ENCODE measurements at places on chromosomes 4 and X. TPM values are rescaled to one million over a fixed set of nuclear protein-coding genes. Genes with fewer than 3 reads are reported as not detected.

The LANCL3 gene
- total RNA-seq: 0.16 TPM

DNA sequence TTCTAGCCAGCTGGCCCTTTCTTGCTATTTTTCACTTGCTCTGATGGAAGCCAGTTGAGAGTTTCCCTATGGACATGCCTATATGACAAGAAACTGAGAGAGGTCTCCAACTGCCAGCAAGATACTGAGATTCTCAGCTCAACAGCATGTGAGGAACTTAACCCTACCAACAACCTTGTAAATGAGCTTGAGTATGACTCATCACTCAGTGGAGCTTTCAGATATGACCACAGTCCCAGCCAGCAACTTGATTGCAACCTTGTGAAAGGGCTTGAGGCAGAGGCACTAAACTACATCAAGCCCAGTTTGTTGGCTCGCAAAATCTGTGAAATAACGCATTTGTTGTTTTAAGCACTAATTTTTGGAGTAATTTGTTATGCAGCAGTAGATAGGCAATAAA lies 175.8 kb downstream of the COMMD8 start:
- DNase-seq: no peak

DNA sequence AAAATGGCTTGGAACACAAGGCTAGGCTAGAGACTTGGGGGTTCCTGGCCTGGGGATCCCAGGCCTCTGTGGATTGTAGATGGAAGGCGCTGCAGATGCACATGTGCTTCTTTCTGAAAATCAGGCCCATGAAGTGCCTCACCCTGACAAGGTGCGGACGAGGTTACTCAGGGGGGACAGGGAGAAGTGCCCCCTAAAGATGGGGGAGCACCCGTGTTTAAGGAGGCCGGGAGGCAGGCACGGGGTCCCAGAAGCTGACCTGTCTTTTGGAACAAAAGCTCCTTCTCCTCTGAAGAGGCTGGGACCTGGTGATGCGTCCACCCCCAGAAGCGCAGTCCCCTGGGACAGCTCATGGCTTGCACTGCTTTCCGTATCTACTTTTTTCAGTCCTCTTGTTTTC lies 2.4 kb downstream of the PDZD4 start:
- DNase-seq: no peak

DNA sequence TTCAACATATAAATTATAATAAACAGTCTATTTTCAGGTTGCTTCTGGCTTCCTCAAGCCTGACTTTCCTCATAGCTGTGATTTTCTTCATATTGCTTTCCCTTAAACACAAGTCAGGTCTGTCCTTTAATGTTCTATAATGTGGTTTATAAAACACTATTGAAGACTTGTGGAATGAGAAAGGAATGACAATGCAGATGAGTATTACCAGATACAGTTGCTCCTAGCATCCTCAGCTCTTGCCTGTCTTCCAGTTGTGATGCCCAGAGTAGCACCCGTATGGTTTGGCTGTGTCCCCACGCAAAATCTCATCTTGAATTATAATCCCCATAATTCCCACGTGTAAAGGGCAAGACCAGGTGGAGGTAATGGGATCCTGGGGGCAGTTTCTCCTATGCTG lies 265.7 kb upstream of the BOD1L1 start:
- no peak for DNase-seq

The CYBB gene
- total RNA-seq: 0.07 TPM

The PNMA6A gene
- 0.43 TPM for total RNA-seq

- no peak for DNase-seq
Observed at GRCh38 chr4:64503416-64503815, 94.2 kb upstream of the TECRL start.

The FRMD7 gene
- not detected for total RNA-seq

The DDX60 gene
- total RNA-seq: 18.6 TPM

DNA sequence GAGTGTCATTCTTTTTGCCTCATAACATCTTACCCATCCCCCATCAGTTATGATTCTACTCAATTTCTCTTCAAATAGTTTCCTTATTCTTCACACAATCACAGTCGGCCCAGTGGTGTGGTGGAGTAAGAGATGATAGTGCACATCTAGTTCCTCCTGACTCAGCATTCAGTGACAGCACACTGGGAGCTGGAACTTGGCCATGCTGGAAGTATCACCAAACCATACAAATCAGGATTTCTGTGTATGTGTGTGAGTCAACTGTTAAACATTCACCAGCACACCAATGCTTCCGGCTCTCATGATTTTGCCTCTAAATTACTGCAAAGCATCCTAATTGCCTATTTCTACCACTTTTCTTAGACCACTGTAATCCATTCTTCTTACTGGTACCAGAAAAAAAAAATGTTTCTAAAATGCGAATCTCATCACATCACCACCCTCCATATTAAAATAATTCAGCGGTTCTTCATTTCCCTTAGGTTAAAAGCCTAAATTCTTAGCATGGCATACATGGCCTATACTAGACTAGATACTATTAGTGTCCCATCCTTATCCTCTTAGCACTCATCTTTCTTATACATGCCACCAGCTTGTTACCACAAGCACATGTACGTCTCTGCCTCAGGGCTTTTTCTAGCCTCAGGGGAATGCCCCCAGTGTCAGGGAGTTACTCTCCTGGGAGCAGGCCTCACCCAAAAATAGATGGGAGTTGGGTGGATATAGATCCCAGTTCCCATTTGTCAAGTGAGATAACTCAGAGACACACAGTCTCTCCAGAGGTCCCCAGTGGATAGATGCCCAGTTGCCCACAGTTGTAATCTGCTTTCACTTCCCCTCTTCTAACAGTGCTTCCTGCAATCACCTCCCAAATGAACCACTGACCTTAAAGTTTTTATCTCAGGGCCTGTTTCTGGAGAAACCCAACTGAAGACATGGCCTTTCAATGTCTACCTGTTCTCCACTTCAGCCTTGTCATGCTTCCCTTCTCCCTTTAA lies 49.2 kb upstream of the DDX53 start:
- DNase-seq: no peak

DNA sequence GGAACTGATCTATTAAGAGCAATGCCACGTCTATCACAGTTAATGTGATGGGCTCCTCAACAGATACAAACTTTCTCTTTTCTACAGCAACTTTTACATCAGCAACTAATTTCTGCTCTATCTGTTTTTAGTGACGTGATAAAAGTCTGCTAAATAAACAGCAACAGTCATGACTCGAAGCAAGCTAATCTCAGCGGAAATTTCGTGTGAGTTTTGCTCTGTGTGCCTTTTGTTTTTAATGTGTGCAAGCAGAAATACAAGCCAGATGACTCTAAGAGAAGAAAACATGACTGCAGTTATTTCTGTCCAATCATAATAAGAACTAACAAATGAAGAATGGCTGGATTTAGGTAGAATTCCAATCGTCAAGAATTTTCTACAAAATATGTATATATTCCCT lies 214.3 kb downstream of the LDB2 start:
- DNase-seq: no peak

DNA sequence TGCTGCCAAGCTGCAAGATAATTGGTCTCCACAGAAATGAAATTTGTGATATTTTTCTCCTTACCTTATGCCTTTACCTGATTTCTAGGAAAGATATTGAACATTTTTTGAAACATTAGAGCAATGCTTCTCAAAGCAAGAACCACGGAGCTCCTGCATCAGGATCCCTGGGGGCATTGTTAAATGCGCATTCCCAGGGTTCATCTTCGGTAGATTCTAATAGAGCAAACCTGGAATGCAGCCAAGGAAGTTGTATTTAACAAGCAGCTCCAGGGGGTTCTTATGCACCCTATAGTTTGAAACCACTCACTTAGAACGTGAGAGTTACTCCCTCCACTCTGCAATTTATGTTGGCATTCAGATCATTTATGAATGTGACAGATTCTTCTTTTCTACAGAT lies 126.2 kb downstream of the SLC39A8 start:
- DNase-seq: no peak

The OPHN1 gene
- 0.04 TPM for total RNA-seq

- no peak for DNase-seq
Observed at GRCh38 chr4:81790477-81790876, 318.8 kb upstream of the RASGEF1B start.

- DNase-seq: no peak
Observed at GRCh38 chrX:45329217-45329616, 128.5 kb upstream of the DIPK2B start.

GRCh38 chr4:183295711-183296110 lies 24.4 kb downstream of the CLDN22 start:
- DNase-seq: no peak

GRCh38 chrX:128807367-128807766 lies 715.9 kb downstream of the SMARCA1 start:
- DNase-seq: no peak
